ENCODE measurements at places on chromosomes 16 and 17.

- no peak for DNase-seq
Measured at GRCh38 chr17:73166731-73167581, 2.1 kb downstream of the SSTR2 start.

DNA sequence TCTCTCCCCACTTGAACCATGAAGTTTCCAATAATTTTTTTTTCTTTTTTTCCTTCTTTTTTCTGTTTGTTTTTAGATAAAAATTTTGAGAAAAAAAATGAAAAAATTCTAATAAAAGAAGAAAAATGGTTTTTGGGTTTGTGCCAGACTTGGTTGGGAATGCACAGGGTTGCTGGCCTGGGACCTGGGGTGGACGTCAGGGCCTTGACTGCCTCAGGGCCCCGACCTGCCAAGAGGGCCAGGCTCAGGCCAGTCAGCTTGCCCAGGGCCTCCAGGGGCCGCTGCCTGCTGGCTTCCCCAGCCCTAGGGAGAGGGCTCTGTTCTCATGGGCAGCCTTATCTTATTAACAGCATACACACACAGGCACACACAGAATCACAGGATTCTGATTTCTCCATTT, 6.5 kb downstream of the TBX6 start:
- DNase-seq: no peak

DNA sequence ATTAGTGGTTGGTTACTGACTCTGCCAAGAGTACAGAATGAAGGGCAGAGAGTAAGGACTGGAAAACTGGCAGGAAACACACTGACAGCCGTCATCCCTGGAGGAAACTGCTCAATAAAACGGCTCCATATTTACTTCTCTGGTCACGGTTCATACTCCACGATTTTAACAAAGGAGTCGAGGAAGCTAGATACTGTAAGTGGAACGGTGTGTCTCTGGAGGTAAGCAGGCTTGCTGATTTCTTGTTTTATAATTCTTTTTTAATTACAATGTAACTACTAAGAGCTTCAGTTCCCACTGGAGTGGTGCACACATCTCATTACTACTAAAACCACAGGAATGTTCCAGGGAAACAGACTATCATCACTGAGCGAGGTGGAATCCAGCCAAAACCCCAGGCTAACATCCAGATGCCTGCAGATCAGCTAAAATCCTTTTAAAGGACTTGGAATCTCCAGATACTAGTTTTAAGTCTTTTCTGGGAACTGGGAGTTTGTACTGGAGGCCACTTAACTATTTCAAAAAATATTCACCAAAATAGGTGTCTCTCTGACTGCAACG, 17.8 kb downstream of the SERPINF1 start:
- DNase-seq: no peak

GRCh38 chr17:8887834-8888703, 20.6 kb upstream of the PIK3R6 start:
- no peak for DNase-seq

- DNase-seq: no peak
Measured at GRCh38 chr17:8151641-8152111, 528 bp downstream of the PER1 start.

GRCh38 chr16:15983898-15984297, 34.5 kb downstream of the ABCC1 start:
- DNase-seq: no peak

DNA sequence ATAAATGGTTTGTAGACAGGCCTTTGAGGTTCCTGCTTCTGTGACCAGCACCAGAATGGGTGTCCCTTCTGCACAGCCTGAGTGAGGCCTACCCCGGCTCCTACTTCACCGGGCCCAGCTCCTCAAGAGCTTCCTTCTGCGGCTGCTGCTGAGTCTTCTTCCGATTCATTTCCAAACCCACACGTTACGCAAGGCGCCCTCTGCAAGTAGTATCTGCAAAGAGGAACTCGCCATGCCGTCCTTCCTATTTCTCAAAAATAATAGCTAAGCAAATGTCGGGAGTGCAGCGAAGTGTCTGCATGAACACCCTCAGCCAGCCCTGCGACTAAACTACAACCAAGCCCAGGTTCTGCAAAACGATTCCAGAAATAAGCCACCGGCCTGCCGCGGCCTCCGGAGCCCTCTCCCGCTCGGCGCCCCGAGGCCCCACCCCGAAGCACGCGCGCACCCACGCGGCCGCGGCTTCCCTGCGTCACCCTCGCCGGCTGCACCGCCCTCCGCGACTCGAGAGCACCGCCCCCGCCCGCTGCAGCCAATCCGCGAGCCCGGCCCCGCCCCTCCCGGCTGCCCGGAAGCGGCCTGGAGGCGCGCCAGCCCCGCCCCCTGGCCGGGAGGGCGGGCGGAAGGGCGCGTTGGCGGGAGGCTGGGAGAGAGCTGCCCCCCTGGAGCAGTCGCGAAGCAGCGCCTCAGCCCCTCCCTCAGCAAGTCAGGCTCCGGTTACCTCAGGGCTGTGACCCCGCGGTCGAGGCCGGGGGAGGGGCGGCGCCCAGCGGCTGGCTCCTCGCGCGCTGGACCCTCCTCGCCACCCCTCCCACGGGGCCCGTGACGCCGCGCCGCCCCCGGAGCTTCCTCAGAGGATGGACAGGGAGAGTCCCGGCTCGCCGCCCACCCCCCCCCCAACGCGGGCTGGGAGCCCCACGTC, 8.3 kb downstream of the MNT start:
- peak; percentile 81 for DNase-seq

DNA sequence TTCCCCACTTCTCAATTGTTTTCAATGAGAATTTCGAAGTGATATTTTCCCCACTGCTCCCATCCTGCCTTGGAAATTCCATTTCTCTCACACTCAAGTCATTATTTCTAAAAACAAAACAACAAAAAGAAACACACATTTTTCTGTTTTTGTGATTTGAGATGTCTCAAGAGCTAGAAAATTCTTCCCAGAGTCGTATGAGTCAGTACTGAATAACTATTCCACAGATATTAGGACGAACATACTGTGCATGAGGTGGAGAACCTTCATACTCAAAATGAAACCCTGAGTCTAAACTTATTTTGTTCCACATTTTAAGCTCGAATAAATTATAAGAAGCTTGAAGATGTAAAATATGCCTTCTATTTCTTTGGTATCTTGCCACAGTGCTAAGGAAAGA, 204.6 kb downstream of the SLC39A11 start:
- no peak for DNase-seq

DNA sequence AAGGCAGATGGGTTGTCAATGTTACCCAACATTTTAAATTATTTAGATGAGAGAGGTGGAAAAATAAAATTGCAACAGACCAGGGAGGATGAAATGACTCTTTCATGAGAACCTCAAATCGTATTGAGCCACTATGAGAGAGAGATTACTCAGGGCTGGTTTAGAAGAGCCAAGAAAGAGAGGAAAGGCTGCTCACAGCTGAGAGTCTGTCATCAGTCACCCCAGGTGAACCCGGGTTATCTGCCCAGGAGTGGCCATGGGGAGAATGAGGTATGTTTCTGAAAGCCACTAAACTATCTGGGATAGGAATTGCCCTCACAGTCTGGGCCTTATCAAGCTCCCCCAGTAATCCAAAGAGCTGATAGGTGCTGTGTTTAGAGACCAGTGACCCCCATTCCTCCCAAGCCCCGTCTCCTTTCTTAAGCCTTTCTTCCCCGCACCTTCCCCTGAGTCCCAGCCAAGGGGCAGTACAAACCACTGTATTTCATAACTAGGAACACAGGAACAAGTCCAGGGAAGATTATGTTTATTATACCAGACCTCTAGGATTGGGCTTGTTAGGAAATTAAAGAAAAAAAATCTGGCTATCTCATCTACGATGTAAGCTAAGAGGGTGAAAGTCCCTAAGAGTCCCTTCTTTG, 158.9 kb upstream of the NOL11 start:
- no peak for DNase-seq

- DNase-seq: no peak
Measured at GRCh38 chr17:30222721-30223175, 12.7 kb downstream of the SLC6A4 start.

- no peak for DNase-seq
Measured at GRCh38 chr16:78257376-78257728, 157.9 kb downstream of the WWOX start.

DNA sequence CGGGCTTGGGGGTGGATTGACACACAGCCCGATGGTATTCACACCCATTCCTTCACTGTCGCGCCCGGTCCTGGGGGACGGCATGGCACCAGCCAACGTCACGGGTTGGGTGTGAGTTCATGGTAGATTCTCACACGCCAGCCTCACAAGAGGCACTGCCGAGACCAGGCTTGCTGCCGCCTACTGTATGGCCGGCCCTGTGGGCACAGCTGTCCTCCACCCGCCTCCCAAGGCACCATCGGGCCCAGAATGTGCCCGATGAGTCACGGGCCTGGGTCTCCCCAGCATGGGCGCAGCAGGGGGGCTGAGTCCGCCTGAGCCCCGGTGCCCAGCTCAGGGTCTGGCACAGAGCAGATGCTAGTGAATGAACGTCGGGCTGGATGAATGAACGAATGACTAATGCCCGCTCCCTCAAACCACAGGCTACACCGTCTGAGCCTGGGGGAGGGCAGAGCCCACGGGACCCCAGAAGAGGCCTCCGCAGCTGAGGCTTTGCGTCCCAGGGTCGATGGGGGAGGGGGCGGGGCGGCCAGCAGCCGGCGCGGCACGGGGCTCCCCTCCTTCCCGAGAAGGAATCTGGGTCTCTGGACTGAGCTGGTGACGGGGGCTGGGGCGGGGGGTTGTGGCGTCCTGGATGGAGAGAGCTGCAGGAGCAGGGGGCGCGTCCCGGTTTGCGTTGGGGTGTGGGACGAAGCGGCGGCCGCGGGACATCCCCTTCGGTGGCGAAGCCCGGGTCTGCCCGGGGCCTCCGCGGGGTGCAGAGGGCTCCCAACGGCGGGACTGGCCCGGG, 829 bp downstream of the PITPNM3 start:
- no peak for DNase-seq

GRCh38 chr17:9676820-9677310, 31.5 kb downstream of the USP43 start:
- DNase-seq: no peak

- DNase-seq: no peak
Measured at GRCh38 chr17:39069114-39069756, 82.2 kb downstream of the PLXDC1 start.

GRCh38 chr17:47703191-47703591, 9.2 kb downstream of the TBKBP1 start:
- DNase-seq: no peak

DNA sequence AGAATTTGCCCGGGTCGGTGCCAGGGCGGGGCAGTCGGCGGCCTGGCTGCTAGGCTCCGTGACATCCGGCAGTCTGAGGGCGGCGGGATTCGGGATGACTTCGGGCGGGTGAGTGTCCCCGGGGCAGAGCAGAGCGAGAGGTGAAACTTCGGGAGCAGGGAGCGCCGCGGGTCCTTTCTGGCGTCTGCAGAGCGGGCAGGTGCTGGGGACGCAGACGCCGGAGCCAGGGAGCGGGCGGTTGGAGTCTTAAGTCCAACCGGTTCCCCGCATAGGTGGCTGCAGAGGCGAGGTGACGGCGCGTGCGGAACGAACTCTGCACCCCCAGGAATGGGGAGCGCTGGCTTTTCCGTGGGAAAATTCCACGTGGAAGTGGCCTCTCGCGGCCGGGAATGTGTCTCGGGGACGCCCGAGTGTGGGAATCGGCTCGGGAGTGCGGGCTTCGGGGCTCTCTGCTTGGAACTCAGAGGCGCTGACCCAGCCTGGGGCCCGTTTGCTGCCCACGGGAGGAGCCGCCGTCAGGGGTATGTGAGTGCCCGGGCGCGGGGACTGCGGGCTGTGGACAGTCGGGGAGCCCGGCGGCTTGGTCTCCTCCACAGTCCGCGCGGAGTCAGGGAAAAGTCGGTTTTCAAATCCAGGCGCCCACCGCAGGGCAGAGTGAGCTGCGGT, at the start of gene B4GALNT2:
Gene B4GALNT2, plus strand, starts transcription at position 71 of the 666 bp plus-strand sequence. Its CDS starts 24 bp downstream, at position 95.
- DNase-seq: no peak

- DNase-seq: no peak
Measured at GRCh38 chr16:68999114-68999513, 106.3 kb upstream of the HAS3 start.

DNA sequence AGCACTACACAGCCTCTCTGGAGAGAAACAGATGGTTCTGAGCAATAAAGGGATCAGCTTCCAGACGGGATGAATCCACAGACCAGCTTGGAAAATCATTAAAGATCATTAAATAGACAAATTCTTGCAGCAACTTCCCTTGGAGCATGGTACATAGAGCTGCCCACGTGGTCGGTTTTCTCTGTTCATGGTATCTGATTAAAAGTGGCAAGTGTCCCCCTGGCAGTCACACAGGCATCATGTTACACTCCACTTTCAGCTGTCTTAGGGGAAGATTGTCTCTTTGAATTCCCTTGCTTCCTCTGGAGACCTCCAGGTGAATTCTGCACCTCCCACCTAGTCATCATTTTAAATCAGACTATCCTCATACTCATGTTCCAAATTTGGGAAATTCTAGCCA, 92.2 kb upstream of the CACNG3 start:
- no peak for DNase-seq

DNA sequence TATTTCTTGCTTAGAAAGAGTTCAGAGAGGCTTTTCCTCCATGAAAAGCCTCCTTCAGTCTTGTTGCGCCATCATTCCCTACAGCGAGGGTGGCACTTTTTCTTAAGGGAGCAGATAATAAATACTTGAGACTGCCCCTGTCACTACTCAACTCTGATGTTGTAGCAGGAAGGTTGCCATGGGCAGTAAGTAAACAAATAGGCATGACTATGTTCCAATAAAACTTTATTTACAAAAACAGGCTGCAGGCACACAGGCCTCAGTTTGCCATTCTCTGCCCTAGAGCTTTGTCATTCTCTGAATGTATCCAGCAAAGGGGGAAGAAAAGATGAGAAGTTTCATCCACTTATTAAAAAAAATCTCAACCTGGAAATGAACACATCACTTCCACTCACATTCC, 60.4 kb downstream of the MYOCD start:
- DNase-seq: no peak

- no peak for DNase-seq
Measured at GRCh38 chr17:31486351-31487062, 95.0 kb downstream of the RAB11FIP4 start.

DNA sequence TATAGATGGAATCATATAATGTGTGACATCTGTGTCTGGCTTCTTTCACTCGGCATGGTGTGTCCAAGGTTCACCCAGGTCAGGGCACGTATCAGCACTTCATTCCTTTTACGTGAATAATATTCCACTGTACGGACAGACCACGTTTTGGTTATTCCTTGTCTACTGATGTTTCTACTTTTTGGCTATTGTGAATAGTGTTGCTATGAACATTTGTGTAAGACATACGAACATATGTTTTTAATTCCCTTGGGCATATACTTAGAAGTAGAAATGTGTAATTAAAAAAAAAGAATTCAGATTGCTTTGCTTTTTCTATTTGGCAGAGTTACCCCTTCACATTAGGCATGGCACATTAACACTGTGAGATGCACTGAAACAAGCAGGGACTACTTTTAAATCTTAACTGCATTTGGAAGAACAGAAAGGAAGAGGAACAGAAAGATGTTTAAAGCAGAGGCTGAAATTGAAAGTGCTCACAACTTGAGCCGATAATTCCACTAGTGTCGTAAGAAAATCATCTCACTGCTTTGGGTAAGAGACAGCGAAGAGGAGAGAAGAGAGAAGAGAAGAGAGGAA, 105.3 kb downstream of the VPS53 start:
- no peak for DNase-seq

GRCh38 chr17:78875363-78876093, 27.5 kb downstream of the CEP295NL start:
- no peak for DNase-seq

GRCh38 chr16:3317315-3317999, 12.2 kb downstream of the ZNF75A start:
- peak; percentile 6 for DNase-seq
